ENCODE measurements at places on chromosomes 2 and 18.

GRCh38 chr18:79567481-79568147 is 112.0 kb upstream of the CTDP1 start:
- no peak overlapping the region for H3K4me3 ChIP-seq
- peak; percentile 96 for DNase-seq
- H3K4me1 ChIP-seq = peaks cover 16% of the 10 kb centered on the region

DNA sequence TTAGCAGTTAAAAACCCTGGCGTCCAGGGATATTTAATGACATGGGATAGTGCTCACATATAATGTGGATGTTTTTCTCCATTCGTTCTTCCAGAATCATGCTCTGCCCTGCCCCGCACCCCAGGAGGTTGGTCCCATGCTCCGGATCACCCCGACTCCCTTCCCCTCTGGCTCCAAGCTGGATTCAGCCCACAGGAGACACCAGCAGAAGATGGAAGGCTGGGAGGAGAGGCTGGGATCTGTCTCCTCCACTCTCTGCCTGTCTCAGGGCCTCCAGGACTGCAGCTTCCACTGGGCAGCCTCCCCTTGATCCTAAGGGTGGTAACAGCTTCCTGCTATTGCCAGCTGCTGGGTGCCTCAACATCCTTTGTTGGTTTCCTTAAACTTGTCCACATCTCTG is 24.5 kb downstream of the TMEM177 start:
- H3K27ac ChIP-seq = no peak overlapping the region
- H3K4me3 ChIP-seq = no peak overlapping the region

DNA sequence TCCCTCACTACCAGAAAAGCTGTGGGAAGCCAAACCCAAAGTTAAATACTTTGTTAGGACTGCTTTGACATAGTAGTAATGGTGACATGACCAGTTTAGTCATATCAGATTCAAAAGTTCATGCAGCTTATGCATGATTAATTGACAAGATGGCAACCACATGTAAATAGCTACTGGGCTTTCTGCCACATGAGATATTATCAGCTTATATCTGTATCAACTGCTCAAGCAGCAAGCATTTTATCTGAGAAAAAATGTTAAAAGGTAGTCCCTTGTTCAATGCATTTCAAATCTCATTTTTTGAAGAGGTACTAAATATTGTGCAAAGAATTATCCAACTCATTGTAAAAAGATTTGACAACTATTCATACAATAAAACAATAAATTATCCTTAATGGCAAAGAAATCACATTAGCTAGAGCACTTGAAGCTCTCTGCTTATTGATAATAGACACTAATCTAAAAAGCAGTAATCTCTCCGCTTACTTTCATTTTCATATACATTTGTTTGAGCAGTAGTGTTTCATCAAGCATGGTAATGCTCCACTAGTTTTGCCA is 993.6 kb upstream of the NXPH2 start:
- H3K4me3 ChIP-seq = no peak overlapping the region
- no peaks in the 10 kb centered on the region for H3K27me3 ChIP-seq

DNA sequence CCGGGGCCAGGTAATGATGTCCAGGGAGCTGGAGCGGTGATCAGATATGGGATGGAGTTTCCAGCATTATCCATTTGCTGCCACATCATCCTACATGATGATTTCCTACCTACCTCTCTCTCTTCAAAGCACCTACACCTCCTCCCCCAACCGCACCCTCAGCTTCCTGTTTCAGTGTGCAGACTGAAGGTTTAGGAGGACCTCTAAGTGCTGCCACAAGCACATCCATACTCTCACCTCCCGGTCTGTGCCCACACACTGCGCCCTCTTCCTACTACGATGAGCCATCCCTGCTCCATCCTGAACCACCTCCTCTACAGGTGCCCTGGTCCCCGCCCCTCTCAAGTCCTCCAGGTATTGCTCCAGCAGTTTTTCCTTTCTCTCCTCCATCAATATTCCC is 123.7 kb downstream of the ALPK2 start:
- H3K27ac ChIP-seq = no peak overlapping the region
- no peak for DNase-seq
- H3K27me3 ChIP-seq = no peaks in the 10 kb centered on the region
- H3K4me3 ChIP-seq = no peak overlapping the region

DNA sequence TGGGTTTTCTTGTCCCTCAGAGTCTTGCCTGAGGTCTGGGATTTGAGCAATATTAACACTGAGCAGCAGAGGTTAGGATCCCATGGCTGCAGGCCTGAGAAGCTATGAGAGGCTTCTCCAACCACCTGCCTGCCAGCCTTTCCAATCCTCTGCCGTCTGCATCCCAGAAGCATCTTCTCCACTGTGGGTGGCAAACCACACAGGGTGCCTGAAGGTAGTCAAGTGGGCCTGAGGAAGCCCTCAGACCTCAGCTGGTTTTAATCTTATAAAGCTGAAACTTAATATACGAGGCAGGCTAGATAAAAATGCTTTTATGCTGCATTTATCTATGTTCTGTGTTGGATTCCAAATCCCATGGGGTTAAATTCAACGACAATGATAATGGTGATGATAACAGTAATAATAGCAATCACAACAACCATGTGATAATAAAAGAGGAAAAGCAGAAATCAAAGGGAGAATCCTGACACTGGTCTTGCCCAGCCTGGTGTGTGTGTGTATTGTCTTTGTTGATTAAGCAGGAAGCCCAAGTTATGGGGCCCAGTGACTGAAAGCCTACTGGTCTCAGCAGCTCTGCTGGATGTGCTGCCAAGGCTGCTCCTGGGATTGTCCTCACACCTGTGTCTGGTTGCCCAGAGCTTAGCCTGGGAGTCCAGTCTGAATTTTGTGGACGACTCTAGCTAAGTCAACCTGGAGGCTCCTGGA is 59.7 kb upstream of the LDAH start:
- H3K27ac ChIP-seq = no peak overlapping the region
- no peaks in the 10 kb centered on the region for H3K27me3 ChIP-seq
- no peak for DNase-seq
- H3K36me3 ChIP-seq = no peaks in the 10 kb centered on the region

DNA sequence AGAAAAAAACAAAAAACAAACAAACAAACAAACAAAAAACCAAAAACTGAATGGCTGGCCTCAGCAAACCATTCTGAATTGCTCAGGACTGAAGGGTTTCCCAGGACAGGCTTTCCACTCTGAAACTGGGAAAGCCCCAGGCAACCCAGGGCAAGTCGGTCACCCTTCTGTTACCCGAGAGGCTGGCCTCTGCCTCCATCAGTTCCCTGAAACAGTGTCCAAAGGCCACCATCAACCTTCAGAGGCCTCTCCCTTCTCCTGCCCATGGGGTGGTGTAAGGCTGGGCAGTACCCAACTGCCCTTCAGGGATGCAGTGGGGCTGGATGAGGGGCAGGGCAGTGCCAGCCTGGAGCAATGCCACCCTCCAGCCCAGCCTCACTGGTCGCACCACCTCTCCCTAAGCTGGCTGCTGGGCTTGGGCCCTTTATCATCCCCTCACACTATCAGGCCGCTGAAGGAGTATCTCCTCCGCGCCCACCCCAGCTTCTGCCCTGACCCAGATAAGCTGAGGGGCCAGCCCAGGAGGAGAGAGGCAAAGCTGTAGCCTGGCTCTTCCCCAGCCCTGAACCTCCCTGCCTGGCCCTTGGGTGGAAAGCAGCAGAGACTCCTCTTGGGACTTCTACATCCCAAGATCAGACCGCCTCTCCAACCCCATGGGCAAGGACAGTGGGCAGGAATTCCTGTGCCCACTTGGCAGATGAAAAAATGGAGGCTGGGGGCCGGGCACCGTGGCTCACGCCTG is 35.9 kb downstream of the ZFP36L2 start:
- no peaks in the 10 kb centered on the region for H3K27me3 ChIP-seq
- H3K36me3 ChIP-seq = no peaks in the 10 kb centered on the region
- H3K4me3 ChIP-seq = no peak overlapping the region
- H3K27ac ChIP-seq = no peak overlapping the region
- DNase-seq = no peak

DNA sequence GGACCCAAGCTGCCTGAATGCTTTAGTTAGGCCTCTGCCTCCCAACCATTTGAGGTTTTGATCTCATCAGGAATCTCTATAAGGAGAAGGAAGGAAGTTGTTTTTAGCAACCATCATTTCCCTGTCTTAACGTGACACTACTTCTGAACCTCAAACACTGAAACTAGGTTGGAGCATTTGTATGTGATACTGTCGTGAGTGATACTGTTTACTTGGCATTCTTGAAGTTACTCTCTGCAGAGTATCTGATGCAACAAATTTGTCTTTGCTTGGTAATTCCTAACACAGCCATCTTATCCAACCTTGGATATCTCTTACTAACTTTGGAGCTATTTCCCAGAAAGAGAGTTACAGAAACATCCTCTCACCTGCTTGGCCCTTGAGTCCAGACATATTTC is 22.1 kb downstream of the TTLL4 start:
- no peak overlapping the region for H3K4me3 ChIP-seq
- no peak for DNase-seq
- H3K27me3 ChIP-seq = no peaks in the 10 kb centered on the region
- no peak overlapping the region for H3K27ac ChIP-seq
- H3K36me3 ChIP-seq = peaks cover 6% of the 10 kb centered on the region

- no peaks in the 10 kb centered on the region for H3K27me3 ChIP-seq
- H3K4me1 ChIP-seq = peaks cover 6% of the 10 kb centered on the region
- H3K36me3 ChIP-seq = no peaks in the 10 kb centered on the region
- no peak overlapping the region for H3K27ac ChIP-seq
- H3K4me3 ChIP-seq = no peak overlapping the region
These were observed 120.3 kb downstream of the GLI2 start for GRCh38 chr2:120855855-120856405.

- H3K4me1 ChIP-seq = no peaks in the 10 kb centered on the region
- no peak overlapping the region for H3K4me3 ChIP-seq
- H3K27me3 ChIP-seq = no peaks in the 10 kb centered on the region
- no peaks in the 10 kb centered on the region for H3K36me3 ChIP-seq
- no peak overlapping the region for H3K27ac ChIP-seq
These were observed 65.4 kb upstream of the DNAJC10 start for GRCh38 chr2:182650704-182651103.

GRCh38 chr2:168775837-168776236 is 26.6 kb upstream of the NOSTRIN start:
- no peak for DNase-seq
- H3K36me3 ChIP-seq = no peaks in the 10 kb centered on the region
- peaks cover 1% of the 10 kb centered on the region for H3K4me1 ChIP-seq
- H3K4me3 ChIP-seq = no peak overlapping the region
